Neuronal stem cell (in vitro differentiated cells): ENCODE measurements at places on chromosomes 6 and 20.

GRCh38 chr6:164085091-164086075 is 670.9 kb downstream of the QKI start:
- DNase-seq: peak; percentile 68

- DNase-seq: no peak
Observed at GRCh38 chr6:150301846-150302519, 66.8 kb upstream of the IYD start.

GRCh38 chr6:122026582-122027369 is 372.7 kb upstream of the HSF2 start:
- DNase-seq: no peak

DNA sequence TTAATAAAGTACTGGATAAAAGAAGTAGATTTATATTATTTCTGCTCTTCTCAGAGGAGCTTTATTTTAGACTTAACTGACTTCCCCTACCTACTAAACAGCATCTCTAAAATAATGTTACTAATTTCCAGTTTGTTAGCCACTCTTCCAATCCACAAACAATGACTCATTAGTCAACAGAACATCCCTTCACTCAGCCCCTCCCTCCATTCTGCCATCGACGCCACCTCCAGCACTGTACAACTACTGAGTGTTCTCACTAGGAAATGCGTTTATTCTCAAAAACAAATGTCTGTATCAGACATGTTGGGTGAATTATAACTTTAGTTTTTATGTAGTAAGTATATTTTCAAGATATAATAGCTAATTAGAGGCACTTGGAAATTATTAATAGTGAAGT is 427.0 kb downstream of the EYS start:
- no peak for DNase-seq
